HepG2 (cell line): ENCODE measurements at places on chromosomes 5 and 9.

GRCh38 chr5:151499501-151500035 is 52.2 kb downstream of the SLC36A1 start:
- DNase-seq = no peak

- DNase-seq = no peak
Measured at GRCh38 chr9:96510258-96510657, 60.3 kb downstream of the HABP4 start.

GRCh38 chr5:74224331-74224730 is 416.2 kb downstream of the ENC1 start:
- no peak for DNase-seq

GRCh38 chr9:36928670-36929349 is 105.3 kb downstream of the PAX5 start:
- no peak for DNase-seq
